HT1080 (cell line): ENCODE measurements at places on chromosomes 1 and 21.

DNA sequence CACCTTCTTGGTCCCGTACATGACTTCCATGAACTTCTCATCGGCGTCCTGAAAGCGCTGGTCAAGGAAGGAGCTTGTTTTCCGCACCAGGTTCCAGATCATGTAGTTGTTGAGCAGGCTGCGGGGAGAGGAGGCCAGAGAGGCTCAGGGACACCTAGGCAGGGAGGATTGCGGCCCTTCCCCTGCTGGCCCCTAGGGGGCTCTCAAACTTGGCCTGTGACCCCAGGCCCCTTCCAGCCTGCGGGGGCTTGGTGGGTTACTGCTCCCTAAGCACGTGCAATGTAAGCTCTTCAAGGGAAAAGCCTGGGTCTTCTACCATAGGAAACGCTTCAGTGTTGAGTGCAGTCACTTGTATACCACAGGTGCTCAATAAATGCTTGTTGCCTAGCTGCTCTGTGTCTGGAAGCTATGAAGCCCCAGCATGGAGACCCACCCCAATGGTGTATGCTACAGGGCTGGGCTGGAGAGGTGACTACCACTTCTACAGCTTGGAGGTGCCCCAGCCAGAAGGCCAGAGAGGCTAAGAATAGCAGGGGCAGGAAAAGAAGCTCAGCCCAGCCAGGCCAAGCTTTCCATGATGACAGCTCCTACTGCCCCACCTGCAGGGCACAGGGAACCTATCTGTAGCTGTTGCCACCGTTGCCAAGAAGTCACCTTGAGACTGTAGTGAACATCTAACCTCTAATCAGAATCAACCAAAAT, 45.1 kb downstream of the ECE1 start:
- DNase-seq, result no peak

GRCh38 chr21:45989355-45990048, 7.9 kb downstream of the COL6A1 start:
- DNase-seq, result no peak

DNA sequence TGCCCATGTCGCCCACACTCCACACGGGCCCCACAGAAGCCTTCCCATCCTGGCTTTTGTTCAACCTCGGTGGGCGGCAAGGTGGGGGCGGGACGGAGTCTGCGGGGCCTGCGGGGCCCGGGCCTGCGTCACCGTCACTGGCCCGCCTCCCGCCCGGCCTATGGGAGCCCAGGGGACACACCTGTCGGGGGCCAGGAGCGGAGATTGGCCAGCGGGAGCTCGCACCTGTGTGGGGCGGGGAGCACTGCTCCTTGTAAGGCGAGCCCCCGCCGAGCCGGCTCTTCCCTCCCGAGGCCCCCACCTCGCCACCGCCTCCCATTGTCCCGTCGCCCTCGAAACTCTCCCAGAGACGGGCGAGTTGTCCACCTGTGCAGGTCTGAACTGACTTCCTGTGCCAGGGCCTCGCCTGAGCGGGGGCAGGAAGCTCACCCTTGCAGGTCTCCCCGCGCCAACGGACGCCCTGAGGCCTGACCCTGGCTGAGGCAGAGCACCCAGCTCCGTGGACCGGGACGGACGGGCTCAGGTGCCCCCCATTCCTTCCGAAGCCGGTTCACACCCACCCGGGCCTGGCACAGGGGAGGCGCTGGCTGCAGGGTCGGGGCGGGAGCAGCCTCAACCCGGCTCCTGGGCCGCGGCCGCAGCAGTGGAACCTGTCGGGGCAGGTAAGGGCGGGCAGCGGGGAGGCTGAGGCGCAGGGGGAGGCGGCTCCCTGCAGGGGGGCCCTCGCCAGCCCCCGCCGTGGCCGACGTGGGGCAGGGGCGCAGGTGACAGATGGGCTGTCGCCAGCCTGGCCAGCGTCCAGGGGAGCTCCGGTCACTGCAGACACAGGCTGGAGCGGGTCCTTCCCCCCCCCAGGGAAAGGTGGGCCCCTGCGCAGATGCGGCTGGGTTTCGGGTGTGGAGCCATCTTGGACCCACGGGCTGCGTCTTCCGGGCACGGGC, 10.8 kb upstream of the TTLL10 start:
- no peak for DNase-seq

DNA sequence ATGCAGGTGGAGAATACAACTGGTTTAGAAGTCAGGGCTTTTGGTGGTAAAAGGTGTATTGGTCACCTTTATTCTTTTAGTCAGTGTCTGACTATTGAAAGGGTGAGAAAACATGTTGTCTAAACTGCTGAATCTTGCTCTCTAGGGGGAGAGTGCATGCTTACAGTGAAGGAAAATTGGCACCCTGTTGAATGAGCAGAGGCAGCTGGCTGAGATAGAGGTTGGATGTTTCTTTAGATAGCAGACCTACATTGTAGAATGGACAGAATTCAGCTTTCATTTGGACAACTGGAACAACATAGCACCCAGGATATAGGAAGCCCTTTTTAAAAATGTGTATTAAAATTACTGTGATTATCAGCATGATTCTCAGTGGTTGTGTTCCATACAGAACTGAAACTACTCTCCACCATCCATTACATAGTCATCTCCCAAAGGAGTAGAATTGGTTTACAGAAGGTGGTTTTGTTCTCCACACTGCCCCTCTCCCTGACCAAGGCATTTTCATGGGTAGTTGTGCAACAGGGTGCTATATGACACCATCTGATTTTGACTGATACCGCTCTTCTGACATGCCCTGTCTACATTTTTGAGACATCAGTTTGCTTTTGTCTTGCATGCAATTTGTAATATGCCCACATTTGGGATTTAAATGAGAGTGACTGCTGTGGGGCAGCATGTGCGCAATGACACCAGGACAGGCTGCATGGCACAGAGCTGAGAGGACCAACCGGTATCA, 16.2 kb downstream of the RHOU start:
- no peak for DNase-seq

DNA sequence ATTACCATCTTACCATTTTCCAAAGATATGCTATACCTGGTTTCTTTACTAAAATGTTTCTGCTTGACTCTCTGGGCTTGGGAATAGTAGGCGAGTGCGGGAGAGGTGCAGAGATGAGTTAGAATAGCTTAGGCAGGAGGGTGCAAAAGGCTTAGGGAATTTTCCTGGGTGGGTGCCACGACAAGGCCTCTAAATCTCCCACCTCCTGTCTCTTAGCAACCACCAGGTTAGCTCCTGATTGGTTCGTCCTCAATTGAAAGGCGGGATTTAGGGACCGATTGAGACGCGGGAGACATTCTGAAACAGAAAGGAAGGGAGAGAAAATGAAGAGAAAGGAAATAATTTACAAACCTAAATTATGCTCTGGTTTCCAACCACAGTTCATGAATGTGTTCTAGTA, 3.1 kb downstream of the ACKR1 start:
- no peak for DNase-seq

GRCh38 chr1:6275826-6276782, 15.2 kb upstream of the GPR153 start:
- no peak for DNase-seq
